ENCODE measurements at places on chromosomes 4 and X.

DNA sequence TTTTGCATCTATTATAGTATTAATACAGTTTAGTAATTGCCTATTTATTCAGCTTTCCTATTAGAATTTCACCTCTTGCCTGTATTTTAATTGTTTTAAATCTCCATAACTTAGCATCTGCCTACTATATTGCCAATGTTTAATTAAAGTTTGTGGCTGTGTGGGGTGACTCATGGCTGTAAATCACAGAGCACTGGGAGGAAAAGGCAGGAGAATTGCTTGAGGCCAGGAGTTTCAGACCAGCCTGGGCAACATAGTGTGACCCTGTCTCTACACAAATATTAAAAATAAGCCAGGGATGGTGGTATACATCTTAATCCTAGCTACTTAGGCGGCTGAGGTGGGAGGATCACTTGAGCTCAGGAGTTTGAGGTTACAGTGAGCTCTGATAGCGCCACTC lies 14.5 kb upstream of the CCSER1 start:
- no peak for DNase-seq

GRCh38 chrX:12439416-12439815 lies 301.1 kb downstream of the FRMPD4 start:
- DNase-seq, result no peak

- DNase-seq, result no peak
Measured at GRCh38 chrX:125131164-125131563, 188.5 kb upstream of the TEX13C start.

DNA sequence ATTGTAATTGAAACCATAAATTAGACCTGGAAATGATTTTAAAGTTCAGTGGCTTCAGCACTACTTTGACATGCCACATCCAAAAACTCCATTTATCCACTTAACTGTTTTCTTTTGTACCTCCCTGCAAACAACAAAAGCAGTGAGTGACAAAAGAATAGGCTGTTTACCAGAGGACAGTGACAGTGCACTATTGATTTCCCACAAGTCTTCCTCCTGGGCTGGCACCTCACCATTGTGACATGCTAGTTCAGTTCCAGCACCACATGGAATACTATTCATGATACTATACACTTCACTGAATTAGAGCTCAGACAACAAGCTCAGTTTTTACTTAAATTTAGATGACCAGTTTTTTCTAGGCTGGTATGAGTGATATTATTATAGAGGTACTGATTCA lies 29.3 kb downstream of the MOSPD2 start:
- no peak for DNase-seq

GRCh38 chr4:7909463-7910262 lies 30.0 kb downstream of the AFAP1 start:
- no peak for DNase-seq
